ENCODE measurements at places on chromosomes 5 and 9.

DNA sequence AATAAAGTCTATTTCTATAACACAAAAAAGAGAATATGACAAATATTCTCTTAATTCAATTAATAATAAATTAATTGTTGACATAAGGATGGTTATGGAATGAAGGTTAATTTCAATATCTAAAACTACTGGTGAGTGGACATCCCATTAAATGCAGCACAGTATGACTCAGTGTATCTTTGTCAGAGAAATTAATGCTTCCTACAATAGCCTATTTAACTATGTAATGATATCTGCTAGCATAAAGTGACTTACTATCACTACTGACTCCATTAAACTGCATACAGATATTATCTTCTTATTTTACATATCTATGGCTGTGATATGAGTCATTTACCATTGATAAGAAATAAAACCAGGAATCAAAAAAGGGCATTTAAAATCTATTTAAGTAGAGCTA is 298.7 kb downstream of the CDH12 start:
- DNase-seq = no peak

DNA sequence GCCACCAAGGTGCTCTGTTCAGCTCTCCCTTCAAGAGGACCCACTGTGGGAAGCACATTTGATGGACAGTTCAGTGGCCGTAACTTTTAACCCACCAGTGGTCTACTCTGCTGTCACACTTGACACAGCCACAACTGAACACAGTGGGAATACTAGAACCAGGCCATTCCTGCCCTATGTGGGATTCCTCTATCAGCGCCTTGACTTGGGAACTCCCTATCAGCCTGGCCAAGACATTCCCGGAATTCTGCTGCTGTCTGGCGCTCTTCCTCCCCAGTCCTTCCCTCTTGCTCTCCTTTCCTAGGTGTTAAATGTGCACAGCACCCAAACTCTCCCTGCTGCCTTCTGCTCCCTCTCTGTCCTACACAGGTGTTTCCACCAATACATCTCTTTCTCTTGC is 23.1 kb upstream of the SH3PXD2B start:
- no peak for DNase-seq

DNA sequence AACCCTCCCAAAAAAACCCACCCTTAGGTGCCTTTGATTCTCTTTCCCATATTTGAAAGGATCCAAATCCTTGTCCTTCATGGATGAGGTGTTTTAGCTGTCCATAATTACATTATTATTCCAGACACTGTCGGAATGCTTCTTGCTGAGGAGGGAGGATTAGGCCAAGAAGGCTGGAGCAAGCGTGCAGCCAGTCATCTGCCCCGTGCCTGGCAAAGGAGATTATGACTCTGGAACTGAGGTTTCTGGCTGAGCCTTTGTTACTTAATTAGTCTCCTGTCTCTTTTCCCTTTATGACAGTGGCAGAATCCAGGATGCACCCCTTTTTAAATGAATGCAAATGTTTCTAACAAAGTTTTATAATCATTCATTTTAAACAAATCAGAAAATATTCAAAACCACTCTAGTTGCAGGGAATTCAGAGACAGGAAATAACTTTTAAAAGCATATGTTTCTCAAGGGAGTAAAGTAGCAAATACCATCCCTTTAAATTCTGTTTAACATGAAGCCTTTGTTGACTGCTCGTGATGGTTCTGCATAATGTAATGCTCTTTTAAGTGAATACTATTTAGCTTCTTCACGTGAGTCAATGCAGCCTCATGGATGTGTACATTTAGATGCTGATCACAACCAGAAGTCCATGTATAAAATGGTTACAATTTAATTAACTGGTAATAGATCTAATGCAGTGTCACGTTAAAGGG is 69.8 kb downstream of the GALNT10 start:
- no peak for DNase-seq

GRCh38 chr5:130514984-130515690 is 610.9 kb downstream of the CHSY3 start:
- no peak for DNase-seq

GRCh38 chr9:115395511-115396021 is 277.6 kb upstream of the TNC start:
- DNase-seq = no peak

DNA sequence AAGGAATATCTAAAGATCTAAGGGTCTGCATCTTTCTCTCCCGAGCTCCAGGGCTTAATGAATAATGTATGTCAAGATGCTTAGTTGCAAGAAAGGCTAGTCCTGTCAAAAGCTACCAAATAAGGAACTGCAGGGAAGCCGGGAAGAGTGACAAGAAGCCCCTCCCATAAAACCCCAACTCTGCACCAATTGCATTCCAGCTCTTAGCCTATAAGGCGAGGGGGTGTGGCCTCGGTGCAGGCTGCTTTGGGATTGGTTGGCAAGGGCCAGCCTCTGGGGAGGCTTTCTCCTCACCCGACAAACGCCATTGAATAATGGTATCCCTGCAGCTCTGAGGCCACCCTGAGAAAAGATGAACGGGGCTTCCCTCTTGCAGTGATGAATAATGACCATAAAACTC is 416.9 kb downstream of the RAB3C start:
- no peak for DNase-seq

DNA sequence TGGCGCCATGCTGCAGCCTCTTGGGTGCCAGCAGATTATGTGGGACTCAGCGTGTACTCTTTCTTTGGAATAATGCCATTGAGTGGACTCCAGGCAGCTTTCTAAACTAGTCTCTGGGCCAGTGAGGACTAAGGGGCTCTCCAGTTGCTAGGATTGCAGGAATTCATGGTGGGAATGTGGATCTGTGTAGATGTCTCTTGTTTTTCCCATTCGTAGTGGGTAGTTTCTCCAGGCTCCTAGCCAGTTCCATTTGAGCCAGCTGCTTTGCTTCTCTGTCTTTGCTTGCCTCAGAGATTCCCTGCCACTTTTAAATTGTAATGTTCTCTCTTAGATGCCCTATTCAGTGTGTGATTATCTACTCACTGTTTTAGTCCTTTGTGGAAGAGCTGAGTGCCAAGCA is 42.6 kb downstream of the SLF1 start:
- DNase-seq = no peak

- DNase-seq = no peak
Measured at GRCh38 chr9:2486988-2487387, 134.6 kb upstream of the VLDLR start.

GRCh38 chr5:78964889-78965288 is 20.2 kb downstream of the ARSB start:
- no peak for DNase-seq

DNA sequence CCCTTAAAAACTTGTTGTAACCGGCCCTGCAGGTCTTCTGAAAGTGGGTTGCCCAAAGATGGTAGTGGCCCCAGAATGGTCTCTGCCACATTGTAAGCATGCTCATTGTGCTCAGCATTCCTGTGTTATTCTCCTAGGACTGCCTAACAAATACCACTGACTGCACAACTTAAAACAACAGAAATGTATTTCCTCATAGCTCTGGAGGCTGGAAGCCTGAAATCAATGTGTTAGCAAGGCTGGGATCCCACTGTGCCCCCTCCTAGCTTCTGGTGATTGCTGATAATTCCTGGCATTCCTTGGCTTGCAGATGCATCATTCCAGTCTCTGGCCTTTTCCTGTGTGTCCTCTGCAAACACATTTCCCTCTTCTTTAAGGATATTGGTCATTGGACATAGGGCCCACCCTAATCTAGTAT is 3.4 kb upstream of the GCNT4 start:
- no peak for DNase-seq

DNA sequence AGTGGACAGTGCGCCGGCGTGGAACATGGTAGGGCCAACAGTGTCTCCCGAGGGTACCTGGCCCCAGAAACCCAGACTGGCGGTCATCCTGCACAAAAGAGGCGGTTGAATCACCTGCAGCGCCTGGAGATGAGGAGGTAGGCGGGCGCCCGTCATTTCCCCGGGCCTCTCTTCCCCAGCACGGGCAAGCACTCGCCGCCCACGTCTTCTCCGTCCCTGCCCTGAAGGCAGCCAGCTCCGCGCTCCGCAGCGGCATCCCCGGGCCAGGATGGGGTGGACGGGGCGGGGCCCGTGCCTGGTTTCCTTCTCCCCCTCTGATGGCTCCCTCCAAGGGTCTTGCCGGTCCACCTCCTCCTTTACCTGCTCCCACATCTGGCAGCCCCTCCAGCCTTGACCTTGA is 27.1 kb upstream of the N4BP3 start:
- DNase-seq = no peak

DNA sequence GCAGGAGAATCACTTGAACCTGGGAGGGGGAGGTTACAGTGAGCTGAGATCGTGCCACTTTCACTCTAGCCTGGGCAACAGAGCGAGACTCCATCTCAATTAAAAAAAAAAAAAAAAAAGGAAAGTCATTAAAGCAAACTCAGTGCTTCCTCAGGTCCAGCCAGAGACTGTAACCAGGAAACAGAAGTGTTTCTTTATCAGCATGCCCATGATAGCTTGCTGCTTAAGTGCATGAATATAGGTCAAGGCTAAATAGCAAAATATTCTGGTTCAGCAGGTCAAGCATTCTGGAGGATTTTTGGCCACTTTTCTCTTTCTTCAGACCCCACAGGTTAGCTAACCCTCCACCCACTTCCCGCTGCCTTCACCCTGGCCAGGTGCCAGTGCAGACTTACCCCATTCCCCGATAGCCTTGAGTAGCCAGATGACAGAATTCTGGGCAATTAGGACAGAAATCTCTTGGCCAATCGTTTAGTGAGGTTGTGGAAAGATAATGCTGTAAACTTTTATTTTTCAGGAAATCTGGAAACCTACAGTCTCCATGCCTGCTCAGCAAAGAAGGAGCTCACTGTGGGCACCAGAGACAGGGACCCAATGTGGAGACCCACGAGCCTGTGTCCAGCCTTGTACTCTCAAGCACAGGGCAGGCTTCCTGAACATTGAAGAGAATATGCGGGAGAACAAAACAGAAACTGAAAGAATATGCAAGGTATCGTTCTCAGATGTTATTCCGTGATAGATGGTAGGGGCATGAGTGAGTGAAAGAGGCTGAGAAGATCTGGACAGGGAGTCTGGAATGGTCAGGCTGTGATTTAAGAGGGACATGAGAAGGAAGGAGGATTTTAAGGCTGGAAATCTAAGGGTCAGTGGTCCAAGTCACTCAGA is 4.2 kb upstream of the UGT3A2 start:
- no peak for DNase-seq

DNA sequence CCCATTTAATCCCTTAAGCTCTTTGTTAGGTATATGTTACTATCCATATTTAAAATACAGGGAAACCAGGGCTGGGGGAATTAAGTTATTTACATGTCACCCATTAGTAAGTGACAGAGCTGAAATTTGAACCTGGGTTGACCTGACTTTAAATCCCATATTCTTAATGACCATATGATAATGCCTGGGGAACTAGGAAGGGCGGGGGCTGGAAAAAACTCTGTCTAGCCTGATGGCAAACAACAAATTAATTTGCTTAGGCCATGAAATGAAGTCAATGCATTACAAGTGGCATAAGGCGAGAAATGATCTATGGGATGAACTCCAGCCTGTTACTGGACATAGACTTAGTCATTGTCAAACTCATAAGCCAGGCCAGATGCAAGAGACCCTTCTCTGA is 325.7 kb upstream of the WWC1 start:
- no peak for DNase-seq

DNA sequence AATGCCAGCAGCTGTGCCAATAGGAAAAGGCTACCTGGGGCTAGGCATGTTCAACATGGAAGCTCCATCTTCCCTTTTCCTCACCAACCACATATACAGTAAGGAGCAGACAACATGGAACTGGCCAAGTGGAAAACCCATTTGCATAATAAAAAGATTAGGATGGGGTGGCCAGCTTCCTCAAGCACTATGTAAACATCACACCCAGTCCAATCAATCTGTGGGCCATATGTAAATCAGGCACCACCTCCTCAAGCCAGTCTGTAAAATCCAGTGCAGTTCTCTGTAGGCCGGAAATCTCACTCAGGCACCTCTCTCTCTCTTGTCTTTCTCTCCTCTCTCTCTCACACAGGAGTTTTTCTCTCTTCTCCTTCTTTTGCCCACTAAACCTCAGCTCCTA is 360.2 kb upstream of the GRIA1 start:
- no peak for DNase-seq

DNA sequence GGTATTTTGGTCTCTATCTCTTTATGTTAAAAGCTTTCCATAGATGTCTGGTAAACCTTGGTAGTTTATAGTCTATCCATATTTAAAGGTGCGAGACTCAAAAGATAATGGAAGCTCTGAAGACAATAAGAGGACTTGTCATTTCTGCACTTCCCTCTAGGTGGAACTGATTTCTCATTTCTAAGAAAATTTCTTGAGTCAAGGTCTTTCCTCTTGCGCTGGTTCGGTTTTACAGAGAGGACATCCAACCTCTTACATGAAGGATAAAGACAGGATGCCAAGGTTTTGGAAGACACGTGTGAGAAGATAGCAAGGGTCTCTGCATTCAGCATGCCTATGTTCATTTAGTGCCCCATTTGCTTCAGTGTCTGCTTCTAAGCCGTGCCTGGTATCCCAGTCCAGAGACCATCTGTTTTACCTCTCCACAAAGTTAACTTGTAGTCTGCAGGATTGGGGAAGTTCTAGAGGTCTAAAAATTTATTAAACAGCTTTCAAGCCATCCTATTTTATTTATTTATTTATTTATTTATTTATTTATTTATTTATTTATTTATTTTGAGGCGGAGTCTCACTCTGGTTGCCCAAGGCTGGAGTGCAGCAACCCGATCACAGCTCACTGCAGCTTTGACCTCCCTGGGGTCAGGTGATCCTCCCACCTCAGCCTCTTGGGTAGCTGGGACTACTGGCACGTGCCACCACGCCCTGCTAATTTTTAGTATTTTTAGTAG is 41.6 kb downstream of the KIAA1191 start:
- no peak for DNase-seq

- no peak for DNase-seq
Measured at GRCh38 chr9:127652733-127653132, 40.7 kb downstream of the STXBP1 start.

DNA sequence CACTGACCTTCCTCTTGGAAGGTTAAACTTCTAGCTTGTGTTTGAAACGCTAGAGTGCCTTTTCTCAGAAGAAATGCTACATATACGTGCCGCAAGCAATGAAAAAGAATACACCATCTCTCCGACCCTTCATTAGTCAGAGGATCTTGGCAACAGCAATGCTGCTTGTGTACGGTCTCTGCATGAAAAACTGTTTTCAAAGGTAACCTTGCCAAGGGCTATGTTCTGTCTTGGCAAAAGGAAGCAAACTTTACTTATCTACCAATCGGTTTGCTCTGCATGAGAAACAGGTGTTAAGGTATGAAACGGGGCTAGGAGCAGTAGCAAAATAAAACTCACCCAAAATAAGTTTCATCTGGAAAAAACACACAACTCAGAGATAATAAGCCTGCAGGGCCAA is 297.8 kb downstream of the FBXL17 start:
- no peak for DNase-seq

DNA sequence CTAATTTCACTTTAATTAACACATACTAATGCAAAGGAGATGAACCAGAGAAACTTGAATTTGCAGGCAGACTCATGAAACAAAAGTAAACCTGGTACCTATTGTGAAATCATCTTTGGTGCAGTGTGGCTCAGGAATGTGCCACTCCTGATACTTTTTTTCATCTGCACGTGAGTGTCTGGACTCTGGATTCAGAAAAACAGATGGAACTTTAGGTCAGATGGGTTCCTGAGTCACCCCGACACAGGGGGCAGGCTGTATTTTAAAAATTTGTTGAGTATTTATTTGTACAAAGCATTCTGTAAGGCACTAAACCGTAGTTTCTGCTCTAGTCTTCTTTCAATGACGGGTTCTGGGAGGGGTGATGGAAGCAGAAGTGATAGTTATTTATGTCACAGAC is 52.2 kb upstream of the TUT7 start:
- no peak for DNase-seq

- no peak for DNase-seq
Measured at GRCh38 chr5:178651046-178651810, 24.4 kb upstream of the CLK4 start.

GRCh38 chr9:73155968-73156864 is 4.6 kb downstream of the ANXA1 start:
- no peak for DNase-seq

Measured in stimulated activated CD8-positive, alpha-beta memory T cell treated with anti-CD3 and anti-CD28 coated beads, Interleukin-15, amount 100 ng/mL, for 1 hour (primary cell).